Urinary bladder (tissue), 4 donors: ENCODE measurements at places on chromosomes 1 and 21. TPM values are rescaled to one million over a fixed set of nuclear protein-coding genes. Genes with fewer than 3 reads are reported as not detected.

- no peak for DNase-seq
Observed at GRCh38 chr1:158754420-158754819, at the start of gene OR6K6. OR6K6 (plus strand) TSS chr1:158754720; CDS start chr1:158754888, 168 bp downstream.

GRCh38 chr1:161506336-161507223 lies 1.3 kb downstream of the FCGR2A start:
- no peak for DNase-seq

DNA sequence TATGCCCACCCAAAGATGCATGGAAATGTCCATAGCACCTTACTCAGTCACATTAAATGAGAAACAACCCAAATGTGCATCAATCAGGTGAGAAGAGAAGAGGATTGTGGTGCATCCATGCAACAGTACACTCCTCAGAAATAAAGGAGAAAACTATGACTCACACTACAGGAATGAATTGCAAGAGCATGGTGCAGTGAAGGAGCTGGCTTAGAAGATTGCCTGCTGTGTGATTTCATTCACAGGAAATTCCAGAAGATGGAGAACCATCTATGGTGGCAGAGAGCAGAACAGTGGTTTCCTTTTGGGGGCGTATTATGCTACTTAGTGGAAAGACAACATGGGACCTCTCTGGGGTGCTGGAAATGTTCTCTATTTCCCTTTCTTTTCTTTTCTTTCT lies 278.6 kb upstream of the AJAP1 start:
- DNase-seq, result no peak

GRCh38 chr1:237972186-237972585 lies 81.5 kb upstream of the ZP4 start:
- no peak for DNase-seq

- DNase-seq, result no peak
Observed at GRCh38 chr1:111399792-111400610, 27.5 kb downstream of the OVGP1 start.

GRCh38 chr1:6634371-6635052 lies 9.8 kb downstream of the THAP3 start:
- DNase-seq, result no peak

- no peak for DNase-seq
Observed at GRCh38 chr1:8627728-8628127, 189.7 kb downstream of the RERE start.

DYNLT5 gene
- total RNA-seq, result 6.8 TPM
